ENCODE measurements at places on chromosomes 12 and 14.
A peak's percentile ranks its signal among the peaks of the same experiment; 100 is the strongest.

DNA sequence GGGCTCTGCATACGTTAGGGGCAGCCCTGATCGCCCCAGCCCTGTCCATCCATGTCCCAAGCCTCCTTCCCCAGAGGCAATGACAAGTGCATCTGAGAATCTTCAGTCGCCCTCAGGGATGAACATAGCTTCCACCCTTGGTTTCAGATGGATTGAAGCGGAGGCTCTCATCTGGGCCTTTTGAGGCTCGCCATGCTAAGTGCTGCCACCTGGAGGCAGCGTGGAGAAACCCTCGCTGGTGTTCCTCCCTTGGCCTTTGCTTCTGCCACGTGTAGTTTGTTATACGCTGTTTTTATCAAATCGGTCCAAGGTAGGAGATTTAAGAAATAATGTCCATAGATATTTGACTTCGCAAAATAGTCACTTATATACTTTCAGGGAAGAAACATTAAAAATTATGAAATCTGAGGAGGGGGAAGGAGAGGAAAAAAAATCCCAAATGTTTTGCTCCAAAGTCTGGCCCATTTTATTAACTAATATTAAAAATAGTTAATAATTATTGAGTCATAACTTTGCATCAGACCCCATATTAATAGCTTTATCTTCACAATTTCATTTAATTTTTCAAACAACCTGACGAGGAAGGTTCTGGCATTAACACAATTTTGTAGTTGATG is 28.8 kb upstream of the LRRC10 start:
- DNase-seq: peak; percentile 57

- no peak for DNase-seq
Measured at GRCh38 chr12:97756066-97756666, 293.6 kb downstream of the RMST start.

DNA sequence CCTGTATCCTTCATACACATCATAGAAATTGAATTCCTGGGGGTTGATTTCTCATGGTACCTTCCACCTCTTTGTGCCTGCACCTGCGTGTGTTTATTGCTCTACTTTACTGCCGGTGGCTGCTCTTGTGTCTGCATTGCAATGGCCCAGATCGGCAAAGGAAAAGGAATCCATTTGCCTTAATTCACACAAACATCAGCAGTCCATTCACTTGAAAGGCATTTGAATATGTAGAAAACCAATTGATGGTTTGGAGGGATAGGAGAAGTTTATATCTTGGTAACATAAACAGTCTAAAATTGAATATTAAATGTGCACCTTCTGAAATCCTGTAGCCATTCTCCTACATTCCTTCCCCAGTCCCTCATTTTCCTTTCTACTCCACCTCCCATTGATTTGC is 74.0 kb downstream of the SNAPC1 start:
- DNase-seq: no peak

GRCh38 chr12:68611094-68611805 is 551 bp downstream of the RAP1B start:
- DNase-seq: peak; percentile 58

GRCh38 chr12:82176026-82176425 is 182.2 kb downstream of the CCDC59 start:
- peak; percentile 34 for DNase-seq

DNA sequence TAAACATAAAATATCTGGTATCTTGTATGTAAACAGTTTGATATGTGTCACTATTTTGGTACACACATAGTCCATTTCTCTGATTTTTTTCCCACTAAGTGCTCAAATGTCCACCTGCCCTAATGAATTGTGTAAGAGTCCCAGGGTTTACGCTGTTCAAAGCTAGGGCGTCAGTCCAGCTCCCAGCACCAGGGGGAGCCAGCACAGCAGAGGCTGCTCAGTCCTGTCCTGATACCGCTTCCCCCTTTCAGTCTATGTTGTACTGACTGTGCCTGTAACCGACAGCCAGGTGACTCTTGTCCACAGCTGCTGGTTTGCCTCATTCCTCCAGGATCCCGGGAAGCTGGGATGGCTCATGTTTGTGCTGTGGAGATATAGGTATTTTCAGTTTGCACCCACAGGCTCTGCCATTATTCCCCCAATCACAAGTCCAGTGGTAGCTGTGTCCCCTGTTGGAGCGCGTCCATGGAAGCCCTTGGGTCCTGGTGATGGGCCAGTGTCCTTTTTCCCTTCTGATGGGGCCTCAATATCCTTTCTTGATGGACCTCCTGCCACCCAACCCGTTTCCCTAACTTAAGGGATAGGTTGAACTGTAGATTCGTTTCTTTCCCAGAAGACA is 242.0 kb downstream of the NEDD1 start:
- peak; percentile 72 for DNase-seq

- peak; percentile 78 for DNase-seq
Measured at GRCh38 chr12:131104463-131105350, 151.0 kb downstream of the ADGRD1 start.

- no peak for DNase-seq
Measured at GRCh38 chr12:111458546-111459172, 52.9 kb downstream of the SH2B3 start.

DNA sequence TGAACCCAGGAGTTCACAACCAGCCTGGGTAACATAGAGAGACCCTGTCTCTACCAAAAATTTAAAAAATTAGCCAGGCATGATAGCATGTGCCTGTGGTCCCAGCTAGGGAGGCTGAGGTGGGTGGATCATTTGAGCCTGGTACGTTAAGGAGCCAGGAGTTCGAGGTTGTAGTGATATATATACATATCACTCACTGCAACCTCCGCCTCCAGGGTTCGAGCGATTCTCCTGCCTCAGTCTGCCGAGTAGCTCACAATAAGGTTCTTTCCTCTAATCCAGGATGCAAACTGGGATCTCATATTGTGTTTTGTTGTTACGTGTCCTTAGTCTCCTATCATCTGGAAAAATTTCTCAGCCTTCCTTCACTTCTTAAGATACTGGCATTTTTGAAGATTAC is 24.0 kb upstream of the GSC start:
- no peak for DNase-seq

- DNase-seq: no peak
Measured at GRCh38 chr14:103314496-103315277, 19.4 kb upstream of the EIF5 start.

DNA sequence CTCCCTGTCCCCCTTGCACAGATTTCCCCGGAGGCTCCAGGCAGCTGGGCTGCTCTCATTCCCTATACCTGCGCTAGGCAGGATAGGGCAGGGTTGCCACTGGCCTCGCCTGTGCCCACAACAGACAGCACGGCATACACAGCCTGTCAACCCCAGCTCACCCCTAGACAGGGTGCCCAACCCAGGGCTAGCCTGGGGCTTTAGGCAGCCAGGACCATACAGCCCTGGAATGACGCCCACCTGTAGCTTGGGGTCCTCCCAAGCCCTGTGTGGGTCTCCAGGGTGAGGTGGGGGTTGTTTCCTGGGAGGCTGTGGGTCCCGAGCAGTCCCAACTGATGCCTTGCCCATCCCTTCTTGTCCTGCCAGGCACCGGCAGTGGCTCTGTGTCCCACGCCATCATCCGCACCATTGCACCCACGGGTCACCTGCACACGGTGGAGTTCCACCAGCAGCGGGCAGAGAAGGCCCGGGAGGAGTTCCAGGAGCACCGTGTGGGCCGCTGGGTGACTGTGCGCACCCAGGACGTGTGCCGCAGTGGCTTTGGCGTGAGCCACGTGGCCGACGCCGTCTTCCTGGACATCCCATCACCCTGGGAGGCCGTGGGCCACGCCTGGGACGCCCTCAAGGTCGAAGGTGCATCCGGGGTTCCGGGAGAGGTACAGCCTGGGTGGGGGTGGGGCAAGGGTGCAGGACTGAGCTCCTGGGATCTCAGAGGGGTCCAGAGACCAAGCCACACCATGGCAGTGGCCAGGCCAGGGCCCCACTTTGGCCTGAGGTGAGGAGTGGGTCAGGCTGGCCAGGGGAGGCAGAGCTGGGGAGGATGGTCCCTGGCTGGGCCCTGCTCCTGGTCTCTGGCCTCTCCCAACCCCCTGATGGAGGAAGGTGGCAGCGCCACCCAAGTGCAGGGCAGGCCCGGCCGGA is 3.5 kb downstream of the TRMT61A start:
- no peak for DNase-seq

- DNase-seq: peak; percentile 92
Measured at GRCh38 chr12:109727039-109727723, 13.6 kb downstream of the FAM222A start.

DNA sequence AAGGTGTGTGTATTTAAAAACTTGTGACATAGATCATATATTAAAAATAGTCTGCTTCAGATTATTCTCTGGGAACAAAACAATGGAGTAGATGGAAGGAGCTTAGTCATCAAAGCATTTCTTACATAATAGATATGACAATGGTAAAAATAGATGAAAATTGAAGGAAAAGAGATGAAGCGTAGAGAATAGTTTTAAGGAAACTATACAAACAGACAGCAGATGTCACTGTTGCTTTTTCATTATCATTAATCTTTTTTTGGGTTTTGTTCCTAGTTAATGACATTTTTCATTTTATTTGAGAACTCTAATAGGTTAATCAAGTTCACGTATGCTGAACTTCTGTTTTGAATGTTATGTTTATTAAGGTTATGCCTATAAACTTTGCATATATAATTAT is 149.2 kb upstream of the FBXO33 start:
- no peak for DNase-seq

Measured in SJCRH30 (cell line).